ENCODE measurements at places on chromosomes 4 and X.

DNA sequence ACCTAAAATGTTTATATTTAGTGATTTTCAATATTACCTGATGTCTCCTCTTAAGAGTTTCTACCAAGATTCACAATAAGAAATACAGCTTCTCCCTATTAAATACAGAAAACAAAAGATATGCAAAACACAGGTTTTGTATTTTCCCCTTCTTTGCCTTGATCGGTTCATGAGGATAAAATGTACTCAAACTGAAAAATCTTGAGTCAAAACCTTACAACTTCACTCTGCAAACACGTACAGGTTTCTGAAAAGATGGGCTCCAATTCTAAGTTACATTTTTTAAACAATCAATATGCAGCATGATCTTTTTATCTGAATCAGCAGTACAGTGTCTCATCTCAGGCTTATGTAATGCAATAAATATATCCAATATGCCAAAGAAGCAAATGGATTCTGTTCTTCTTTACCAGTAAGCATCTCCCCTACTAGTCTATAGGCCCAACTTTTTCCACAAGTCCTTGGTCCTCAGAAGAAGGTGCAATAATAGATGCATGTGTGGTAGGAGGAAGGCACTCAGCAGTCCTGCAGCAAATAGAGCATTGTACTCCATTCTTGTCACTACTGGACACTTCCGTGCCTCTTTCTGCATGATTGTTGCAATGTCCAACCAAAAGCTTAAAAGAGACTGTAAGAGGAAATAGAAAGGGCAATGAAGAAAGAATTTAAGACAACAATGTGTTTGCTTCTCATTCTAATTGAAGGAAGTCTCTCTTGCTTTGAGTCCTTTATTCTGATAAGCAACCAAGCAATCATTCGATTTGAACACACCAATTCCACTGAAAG, 3.2 kb downstream of the MAPK10 start:
- DNase-seq, result no peak

GRCh38 chr4:111957997-111958396, 187.3 kb upstream of the FAM241A start:
- no peak for DNase-seq

- no peak for DNase-seq
Observed at GRCh38 chrX:152600853-152601633, 36.7 kb upstream of the GABRQ start.

- DNase-seq, result no peak
Observed at GRCh38 chr4:165294907-165295306, 32.6 kb upstream of the MSMO1 start.

DNA sequence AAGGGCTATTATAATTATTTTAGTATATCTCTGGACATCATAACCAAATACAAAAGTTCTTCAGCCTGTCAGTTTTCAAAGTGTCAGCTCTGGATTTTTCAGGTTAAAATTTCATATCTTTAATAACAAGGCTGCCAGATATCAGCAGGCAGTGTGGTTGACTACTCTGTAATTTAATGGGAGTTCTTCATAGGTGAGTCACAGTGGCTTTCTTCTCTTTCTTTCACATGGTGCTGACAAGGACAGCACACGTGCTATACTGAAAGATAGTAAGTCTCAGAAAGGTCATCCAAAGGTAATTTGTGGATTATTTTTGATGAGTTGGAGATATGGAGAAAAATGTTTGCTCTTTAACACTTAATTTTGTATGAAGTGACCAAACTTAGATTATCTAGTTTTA, 43.2 kb downstream of the GALNT7 start:
- peak; percentile 43 for DNase-seq

- DNase-seq, result no peak
Observed at GRCh38 chrX:122850326-122850725, 333.8 kb upstream of the GRIA3 start.

- DNase-seq, result no peak
Observed at GRCh38 chr4:95265814-95266740, 282.7 kb downstream of the UNC5C start.

GRCh38 chr4:114649908-114650307, 51.3 kb downstream of the UGT8 start:
- no peak for DNase-seq

DNA sequence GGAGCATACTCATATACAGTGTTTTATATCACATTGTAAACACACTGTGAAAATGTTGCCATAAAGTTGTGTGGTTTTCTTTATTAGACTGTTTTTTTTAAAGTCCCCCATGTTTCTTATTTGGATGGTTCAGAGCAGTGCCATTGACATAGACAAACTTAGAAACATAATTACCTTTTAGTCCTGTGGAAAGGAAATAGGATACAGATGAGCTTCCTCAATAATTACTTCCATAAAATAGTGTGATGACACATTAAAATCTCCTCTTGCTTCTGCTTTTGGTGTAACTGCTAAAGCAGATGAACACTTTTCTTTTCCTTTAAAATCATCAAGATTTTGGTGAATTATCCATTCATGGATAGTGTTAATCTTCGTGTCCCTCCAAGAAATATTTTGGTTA, 52.9 kb upstream of the LIMCH1 start:
- DNase-seq, result no peak

GRCh38 chr4:80071604-80072227, 1.3 kb downstream of the ANTXR2 start:
- DNase-seq, result no peak

DNA sequence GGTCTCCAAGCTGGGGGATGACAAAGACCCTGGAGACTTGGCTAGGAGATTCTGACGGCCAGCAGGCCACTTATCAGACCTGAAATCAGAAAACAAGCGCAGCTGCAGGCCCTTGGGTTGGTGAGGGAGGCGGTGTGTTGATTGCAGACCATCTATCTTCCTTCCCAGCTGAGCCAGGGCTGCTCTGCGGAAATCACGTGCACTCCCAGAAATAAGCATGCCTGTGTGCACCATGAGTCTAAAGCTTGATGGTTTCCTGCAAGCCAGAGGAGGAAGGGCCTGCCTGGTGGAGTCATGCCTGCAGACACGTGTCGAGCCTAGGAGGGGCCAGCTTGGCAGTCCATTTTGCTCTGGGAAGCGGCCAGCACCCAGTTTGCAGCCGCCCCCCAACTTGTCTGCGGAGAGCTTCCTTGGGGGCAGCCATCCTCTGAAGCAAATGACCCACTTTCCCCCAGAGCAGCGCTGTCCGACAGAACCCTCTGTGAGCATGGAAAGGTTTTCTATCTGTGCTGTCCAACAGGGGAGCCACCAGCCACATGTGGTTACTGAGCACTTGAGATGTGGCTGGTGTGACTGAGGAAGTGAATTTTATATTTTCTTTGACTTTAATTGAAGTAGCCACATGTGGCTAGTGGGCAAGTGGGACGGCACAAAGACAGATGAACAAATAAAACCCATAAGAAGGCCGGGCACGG, 175.7 kb upstream of the BCOR start:
- DNase-seq, result peak; percentile 54
